CD4-positive, alpha-beta T cell treated with Interleukin-17A for 1 hour (primary cell): ENCODE measurements at places on chromosomes 3 and 15.

- DNase-seq: no peak
These were observed 299.6 kb downstream of the THSD4 start for GRCh38 chr15:71414853-71415252.

DNA sequence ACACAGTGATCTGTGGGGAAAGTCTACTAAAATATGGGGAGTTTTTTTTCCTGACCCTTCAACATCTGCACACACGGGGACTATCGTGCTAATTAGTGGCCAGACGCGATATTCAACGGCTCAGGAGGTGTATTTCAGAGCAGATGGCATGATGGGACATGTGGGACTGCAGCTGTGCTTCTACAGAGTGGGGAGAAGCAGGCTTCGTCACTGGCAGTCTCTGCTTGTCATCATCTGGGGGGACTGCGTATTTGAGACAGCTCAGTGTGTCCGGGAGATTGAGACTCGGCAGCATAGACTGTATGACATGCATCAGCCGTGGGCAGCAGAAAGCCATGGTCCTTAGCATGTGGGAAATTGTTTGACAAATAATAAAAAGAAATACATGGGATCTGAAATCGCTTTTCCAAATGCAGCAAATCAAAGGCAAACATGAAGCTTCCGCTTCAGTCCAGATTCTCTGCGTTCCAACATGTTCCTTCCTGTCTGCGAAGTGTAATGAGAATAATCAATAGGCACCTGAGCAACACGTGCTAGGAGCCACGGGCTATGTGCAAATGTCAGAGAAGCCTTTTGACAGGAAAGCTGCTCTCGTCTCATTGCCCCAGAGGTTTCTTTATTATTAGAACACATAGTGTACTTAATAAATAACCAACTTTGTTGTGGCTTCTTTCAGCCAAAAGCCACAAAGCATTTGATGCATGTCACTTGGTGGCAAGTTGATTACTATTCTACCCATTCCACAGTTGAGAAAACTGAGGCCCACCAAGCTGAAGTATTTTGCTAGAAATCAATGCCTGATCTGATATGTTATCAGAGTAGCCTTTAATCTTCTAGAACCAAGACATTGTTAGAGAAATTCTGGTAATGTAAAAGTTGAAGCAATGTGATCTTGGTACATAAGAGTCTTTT is 276.3 kb downstream of the RYR3 start:
- DNase-seq: no peak

DNA sequence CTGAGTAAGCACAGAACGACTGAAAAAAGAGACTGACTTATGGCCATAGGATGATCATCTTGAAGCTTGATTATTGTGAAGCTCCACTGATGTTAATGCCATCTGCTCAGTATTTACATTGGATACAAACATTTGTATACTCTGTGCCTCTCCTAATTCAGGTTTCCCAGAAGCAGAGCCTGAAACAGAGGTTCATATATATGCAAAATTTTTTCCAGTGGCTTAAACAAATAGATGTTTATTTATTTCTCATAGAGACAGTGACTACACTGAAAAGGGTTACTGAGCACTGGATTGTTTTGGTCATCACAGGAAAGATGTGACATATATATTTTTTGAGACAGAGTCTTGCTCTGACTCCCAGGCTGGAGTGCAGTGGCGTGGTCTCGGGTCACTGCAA is 36.3 kb downstream of the SCN11A start:
- DNase-seq: no peak

DNA sequence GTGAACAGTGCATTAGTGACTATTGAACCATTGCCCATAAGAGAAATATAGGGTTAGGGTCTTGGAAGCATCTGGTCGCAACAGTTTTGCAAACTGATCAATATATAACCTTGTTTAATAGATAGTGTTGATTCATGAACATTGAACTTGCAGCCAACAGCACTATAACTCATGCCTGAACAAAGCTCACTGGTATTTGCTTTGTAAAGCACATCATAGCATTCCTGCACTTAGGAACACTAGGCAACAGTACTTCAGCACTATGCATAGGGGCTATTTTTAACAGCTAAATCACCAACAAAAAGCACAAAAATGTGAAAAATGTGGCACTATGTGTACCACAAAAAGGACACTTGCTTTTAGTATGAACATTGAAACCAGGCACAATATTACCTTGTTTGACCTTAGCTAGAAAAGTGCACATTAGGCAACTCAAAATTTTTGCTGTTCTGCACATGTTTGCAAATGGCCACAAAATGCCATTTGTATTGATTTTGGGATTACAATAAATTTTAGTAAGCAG is 68.0 kb downstream of the OXNAD1 start:
- no peak for DNase-seq

DNA sequence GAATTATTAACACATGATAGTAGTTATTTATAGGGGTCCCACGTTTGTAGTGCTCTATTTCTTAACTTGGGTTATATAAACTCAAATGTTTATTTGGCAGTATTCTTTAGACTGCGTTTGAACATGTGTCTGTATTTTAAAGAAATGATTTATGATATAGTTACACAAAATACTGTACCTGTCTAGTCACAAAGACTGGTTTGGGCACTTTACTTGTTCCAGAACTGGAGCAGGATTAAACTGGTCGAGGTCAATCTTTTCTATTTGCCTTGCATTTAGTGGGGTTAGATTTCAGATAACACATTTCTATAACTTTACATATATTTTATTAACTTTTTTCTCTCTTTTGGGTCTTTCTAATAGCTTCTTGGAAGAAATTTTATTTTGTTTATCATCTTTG is 39.5 kb downstream of the HACD3 start:
- no peak for DNase-seq
